Activated naive CD8-positive, alpha-beta T cell treated with anti-CD3 and anti-CD28 coated beads, Interleukin-2, amount 10 ng/mL, durations not matched to agents 7 days and 5 days (primary cell): ENCODE measurements at places on chromosomes 1 and 21.

GRCh38 chr21:43733529-43734071 is 14.7 kb downstream of the PDXK start:
- no peak for DNase-seq

DNA sequence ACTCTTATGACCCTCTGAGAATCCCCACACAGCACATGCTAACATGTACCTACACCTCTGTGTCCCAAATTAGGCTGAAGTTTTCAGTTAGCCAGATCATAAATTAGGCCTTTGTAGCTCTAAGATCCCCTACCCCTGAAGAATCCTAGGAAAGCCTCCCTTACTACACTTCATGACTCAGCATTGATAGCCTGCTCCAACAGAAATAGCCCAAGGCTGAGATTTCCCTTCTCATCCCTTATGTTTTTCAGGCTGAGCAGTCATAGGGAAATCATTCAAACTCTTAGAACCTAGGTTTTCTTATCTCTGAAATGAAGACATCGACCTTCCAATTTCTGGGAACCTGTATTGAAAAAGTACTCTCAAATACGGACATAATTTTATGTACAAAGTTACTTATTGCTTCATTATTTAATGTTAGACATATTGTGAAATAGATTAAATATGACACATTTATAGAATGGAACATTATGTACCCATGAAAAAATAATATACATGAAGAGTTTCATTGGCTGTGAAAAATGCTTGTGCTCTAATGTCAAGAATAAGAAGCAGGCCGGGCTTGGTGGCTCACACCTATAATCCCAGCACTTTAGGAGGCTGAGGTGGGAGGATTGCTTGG is 122.4 kb upstream of the UBE2U start:
- no peak for DNase-seq

GRCh38 chr1:7218210-7218832 is 433.1 kb downstream of the CAMTA1 start:
- no peak for DNase-seq

DNA sequence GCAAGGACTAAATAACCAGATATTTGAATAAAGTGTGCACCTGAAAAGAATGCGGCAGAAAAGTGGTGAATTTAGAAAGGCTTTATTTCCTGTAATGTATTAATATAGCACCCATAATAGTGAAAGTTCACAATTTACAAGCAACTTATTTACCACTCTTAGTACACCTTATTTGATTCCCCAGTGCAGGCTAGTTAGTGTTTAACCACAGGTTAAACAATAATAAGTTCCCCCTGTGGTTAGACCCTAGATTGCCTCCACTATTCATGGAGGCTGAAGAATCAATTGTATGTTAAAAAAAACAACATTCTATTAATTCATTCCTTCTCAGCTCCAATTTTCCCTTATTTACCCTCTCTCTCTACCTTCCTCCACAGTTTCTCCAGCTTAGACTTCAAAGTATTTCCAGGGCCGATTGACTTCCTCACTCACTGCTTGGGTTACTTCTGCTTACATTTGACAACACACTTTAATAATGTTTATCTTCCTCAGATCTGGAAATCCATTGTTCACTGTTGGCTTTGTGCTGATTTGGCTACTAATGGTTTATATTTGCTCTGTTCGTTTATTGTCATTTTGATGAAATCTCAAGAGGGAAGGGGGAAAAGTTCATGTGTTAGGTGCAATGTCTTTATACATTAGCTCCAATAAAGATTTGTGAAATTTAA is 796.3 kb downstream of the BRINP3 start:
- DNase-seq: no peak

DNA sequence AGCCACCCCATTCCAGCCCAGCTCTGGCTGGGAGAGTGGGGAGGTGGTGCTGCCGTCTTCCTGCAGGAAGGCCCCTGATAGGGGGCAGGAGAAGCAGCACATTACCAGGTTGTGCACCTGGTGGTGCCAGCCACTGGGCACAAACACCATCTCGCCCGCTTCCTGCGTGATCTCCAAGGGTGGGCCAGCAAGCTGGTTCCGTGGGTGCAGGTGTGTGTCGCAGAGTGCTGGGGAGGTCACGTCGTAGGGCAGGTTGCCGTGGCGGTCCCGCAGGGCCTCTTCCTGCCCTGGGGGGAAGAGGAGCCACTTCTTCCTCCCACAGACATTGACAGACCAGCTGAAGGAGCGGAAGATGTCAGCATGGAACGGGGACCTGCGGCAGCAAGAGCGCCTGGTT is 1.8 kb downstream of the JMJD4 start:
- no peak for DNase-seq

DNA sequence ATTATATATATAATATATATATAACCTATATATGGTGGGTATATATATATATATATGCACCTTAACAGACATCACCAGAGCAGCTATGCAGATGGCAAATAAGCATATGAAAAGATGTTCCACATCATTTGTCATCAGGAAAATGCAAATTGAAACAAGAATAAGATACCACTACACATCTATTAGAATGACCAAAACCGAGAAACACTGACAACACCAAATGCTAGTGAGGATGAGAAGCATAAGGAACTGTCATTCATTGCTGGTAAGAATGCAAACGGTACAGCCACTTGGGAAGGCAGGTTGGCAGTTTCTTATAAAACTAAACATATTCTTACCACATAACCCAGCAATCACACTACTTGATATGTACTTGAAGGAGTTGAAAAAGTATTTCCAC is 219.8 kb upstream of the PRMT6 start:
- no peak for DNase-seq

DNA sequence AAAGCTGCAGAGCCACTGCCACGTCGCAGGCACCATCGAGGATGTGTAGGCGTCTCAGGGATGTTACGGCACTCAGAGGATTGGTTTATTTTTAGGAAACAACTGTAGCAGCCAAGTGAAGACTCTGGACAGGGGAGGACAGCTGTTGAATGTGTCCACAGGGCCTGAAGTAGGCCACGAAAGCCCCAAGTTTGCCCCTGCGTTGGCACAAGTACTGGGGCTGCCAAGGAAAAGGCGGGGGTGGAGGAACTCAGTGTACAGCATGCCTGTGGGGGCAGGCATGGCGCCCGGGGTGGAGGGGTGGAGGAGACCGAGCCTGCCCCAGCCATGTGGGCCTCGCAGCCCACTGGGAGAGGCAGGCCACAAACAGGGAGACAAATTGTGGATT is 89.7 kb downstream of the ADARB1 start:
- DNase-seq: no peak
